ENCODE measurements at places on chromosomes 16 and 17. TPM values are rescaled to one million over a fixed set of nuclear protein-coding genes. Genes with fewer than 3 reads are reported as not detected.
A peak's percentile ranks its signal among the peaks of the same experiment; 100 is the strongest.

GRCh38 chr17:51435171-51435552 lies 174.8 kb downstream of the UTP18 start:
- no peaks in the 10 kb centered on the region for H3K36me3 ChIP-seq
- no peaks in the 10 kb centered on the region for H3K4me1 ChIP-seq
- DNase-seq = no peak
- H3K4me3 ChIP-seq = no peak overlapping the region

DNA sequence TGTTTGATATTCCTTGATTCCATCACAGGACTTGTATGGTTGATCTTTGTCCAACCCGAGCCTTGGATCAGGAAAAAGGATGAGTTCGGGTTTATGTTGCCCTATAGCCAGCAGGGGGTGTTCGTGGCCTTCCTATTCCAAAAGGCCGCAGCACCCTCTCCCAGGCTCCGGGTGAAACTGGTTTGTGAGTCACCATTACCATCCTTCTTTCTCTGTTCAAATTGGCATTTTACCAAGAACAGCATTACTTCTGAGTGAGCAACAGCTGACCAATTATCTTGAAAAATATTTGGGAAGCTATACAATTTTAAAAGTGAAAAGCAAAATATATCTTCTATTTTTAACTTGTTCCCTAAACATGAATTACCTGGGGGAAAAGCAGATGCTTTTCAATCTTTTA lies 24.3 kb upstream of the KRT20 start:
- DNase-seq = peak; percentile 64
- H3K36me3 ChIP-seq = no peaks in the 10 kb centered on the region
- no peaks in the 10 kb centered on the region for H3K27me3 ChIP-seq
- no peak overlapping the region for H3K4me3 ChIP-seq
- no peaks in the 10 kb centered on the region for H3K4me1 ChIP-seq

DNA sequence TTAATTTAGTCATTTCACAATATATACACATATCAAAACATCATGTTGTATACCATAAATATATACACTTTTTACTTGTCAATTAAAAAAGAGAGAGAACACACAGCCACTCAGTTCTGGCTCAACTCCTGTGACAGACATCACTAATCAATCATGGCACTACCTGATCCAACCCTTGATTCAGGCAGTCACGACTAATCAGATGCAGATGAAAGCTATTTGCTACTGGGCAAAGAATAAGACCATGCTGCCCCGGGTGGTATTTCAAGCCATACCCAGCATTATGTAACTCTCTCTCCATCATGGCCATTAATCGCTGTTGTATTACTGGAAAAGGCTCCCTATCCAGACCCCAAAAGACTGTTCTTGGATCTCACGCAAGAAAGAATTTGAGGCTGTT lies 345.7 kb downstream of the HAPSTR1 start:
- H3K27me3 ChIP-seq = no peaks in the 10 kb centered on the region
- no peak overlapping the region for H3K27ac ChIP-seq
- no peak overlapping the region for H3K4me3 ChIP-seq
- no peaks in the 10 kb centered on the region for H3K36me3 ChIP-seq
- no peaks in the 10 kb centered on the region for H3K4me1 ChIP-seq
- DNase-seq = no peak

DNA sequence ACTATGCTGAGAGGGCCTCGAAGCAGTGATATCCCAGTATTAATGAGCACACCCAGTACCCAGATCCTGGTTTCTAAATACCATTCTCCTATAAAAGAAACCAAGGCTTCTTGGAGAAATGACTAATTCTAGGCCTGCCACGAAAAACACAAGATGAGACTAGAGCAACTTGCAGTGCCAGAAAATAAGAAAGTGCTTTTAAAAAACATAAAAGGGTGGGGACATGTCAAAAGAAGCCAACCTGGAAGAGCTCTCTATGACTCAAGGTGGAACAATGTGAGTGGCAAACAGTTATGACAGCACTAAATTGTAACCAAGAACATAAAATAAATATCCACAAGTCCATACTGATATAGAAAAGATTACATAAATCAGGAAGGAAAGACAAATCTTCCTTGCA lies 153.2 kb upstream of the KCNJ18 start:
- no peak overlapping the region for H3K27ac ChIP-seq
- DNase-seq = no peak
- H3K4me3 ChIP-seq = no peak overlapping the region
- H3K27me3 ChIP-seq = no peaks in the 10 kb centered on the region
- no peaks in the 10 kb centered on the region for H3K4me1 ChIP-seq
- H3K36me3 ChIP-seq = peaks cover 4% of the 10 kb centered on the region

ACSM5 gene
- polyA plus RNA-seq = 0.61 TPM

DNA sequence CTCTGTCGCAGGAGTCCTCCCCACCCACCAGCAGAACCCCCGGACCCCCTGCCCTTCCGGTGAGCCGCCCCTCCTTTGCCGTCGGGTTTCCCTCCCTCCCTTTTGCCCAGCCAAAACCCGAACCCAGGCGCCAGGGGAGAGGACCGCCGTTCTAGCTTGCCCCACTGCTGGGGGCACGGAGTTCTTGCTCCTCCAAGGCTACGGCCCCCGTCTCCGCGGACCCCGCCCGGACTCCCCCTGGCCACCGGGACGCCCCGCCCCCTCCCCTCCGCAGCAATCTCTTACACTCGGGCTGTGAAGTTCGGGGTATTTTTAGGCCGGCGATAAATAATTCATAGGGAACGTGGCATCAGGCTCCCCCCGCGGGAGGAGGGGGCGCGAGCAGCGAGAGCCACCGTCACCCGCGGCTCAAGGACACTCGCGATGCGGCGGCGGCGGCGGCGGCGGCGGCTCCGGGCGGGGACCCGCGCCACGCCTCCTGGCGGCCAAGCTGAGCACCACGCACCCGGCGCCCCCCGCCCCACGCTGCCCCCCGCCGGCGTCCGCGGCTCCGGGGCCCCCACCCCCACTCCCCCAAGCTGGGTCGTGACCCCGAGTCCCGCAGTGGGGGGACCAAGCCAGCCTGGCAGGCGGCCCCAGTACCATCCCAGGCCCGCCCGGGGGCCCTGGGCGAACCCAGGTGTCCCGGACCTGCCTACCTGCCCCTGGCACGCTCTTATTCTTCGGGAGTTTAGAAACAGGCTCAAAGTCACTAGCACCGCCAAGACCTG lies at the start of gene GRIN2C:
TSS of gene GRIN2C (minus strand) at position 427 of the 770 bp plus-strand sequence. CDS start 4,793 bp downstream, outside the sequence.
- peak within 1 kb of the TSS; percentile 30 for H3K4me3 ChIP-seq
- peaks cover 3% of the 10 kb centered on the region for H3K36me3 ChIP-seq
- peaks cover 36% of the 10 kb centered on the region for H3K27me3 ChIP-seq

KRT15 gene
- 0.14 TPM for polyA plus RNA-seq

DNA sequence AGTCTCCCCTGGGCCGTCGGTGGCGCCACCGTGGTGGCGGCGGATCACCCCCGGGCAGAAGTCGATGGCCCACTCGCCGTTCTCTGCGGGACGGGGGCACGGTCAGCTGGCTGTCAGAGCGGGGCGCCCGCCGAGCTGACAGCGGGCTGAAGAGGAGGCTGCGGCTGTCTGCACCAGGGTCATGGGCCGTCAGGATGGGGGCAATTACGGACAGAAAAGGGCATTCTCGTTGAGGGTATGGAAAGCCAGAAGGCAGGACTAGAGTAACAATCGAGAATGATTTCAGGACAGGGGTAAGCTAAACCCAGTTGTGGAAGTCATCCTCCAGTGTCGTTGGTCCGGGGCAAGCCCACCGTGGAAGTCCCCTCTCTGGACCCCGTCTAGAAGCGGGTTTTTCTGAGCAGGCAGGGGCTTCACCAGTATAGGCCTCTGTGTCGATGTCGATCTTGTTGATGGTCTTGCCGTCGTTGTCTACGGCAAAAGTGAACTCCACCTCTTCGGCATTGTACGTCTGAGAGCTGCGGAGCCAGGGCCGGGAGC lies 1.7 kb downstream of the CHRNE start:
- H3K27me3 ChIP-seq = no peaks in the 10 kb centered on the region
- H3K4me3 ChIP-seq = peak overlapping the region; percentile 65
- DNase-seq = no peak
- H3K4me1 ChIP-seq = no peaks in the 10 kb centered on the region
- H3K27ac ChIP-seq = peak overlapping the region; percentile 62

GRCh38 chr17:77436481-77436880 lies 295.7 kb downstream of the SEC14L1 start:
- DNase-seq = no peak
- no peaks in the 10 kb centered on the region for H3K36me3 ChIP-seq
- no peak overlapping the region for H3K4me3 ChIP-seq

DNA sequence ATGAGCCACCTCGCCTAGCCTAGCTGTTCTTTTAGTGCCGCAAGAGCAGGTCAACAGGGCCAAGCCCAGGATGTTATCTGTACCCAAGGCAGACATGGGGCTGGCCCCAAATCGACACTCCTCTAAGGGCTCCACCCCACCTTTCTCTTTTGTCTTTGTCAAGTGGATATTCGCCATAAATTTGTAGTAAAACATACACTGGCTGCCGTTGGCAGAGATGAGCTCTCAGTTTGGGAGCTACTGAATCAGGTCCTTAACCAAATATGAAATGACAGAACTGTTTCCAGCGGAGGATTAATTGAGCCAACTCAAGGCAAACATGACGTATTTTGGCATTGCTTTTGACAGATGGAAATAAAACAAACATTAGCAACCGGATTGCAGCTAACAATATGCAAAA lies 556.9 kb upstream of the CDH5 start:
- H3K4me1 ChIP-seq = no peaks in the 10 kb centered on the region
- no peaks in the 10 kb centered on the region for H3K27me3 ChIP-seq
- DNase-seq = no peak
- no peak overlapping the region for H3K27ac ChIP-seq

DNA sequence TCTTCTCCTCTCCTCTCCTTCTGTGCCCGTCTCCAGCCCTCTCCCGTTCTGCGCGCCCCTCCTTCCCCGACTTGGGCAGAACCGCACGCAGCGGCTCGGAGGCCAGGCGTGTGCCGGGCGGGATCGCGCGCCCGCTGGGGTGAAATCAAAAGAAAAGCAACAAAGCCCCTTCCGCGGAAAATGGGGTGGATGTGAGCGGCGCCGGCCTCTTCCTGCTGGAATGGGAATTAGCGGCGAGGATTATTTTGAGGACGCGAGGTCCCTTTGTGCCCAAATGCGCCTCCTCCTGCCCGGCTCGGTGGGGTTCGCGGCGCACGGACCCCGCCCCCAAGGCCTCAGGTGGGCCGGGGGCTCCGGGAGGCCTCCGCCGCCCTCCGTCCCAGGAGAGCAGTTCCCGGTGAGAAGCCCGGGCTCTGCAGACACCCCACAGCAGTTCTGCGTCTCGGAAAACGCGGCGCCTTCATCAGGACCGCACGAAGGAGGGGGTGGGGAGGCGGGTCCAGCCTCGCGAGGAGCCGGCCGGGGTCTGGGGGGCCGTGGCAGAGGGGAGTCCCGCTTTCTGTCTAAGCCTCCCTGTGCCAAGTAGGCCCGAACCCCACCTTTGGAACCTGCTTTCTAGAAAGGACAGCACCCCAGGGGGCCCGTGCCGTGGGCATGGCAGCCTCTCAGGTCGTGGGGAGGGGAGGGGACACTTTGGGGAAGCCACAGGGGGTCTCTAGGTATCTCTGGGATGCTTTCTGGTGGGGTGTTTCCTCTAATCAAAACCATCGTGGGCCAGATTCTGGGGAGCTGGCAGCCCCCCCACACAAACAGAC lies 91.0 kb upstream of the CBX4 start:
- H3K27me3 ChIP-seq = peaks cover 55% of the 10 kb centered on the region
- H3K27ac ChIP-seq = no peak overlapping the region
- H3K4me3 ChIP-seq = peak overlapping the region; percentile 14
- peaks cover 15% of the 10 kb centered on the region for H3K4me1 ChIP-seq

DNA sequence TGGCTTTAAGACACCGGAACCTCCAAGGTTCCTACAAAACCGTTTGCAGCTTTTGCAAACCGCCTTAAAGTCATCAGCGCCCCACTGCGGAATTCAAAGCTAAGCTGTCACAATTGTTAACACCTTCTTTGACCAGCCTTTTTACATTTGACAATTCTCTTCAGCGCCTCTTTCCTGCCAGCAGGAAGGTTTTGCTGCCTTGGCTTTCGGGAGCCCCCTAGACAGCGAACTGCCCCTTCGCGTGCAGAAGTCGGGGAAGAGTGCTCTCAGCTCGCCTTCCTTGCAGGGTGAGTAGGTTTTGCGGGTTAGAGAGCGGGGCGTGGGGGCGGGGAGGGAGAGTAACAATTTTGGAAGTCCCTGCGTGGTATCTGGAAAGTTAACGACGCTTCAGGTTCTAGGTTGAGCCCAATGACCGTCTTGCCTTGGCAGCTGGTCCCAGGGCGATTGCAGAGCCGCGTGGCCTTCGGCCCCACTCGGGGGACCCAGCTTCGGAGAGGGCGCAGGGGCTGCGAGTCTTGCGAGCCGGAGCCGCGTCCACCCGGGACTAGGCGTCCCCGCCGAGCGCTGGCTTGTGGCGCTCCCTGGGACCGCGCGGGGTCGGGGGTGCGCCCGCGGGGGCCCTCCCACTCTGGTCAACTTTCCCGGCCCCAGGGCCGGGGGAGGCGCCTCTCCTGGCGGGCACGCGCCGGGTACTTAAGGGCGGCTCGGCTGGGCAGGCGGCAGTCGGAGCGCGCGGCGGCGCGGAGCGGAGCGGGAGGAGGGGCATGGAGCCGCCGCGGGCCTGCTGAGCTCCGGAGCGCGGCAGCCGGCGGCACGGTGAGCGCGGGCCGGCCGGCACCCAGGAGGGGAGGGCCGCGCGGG lies at the start of gene HAS3:
TSS of gene HAS3 (plus strand) at position 153 of the 861 bp plus-strand sequence. CDS start 3,743 bp downstream, outside the sequence.
- H3K36me3 ChIP-seq = peaks cover 4% of the 10 kb centered on the region
- H3K27ac ChIP-seq = no peak within 1 kb of the TSS
- peaks cover 32% of the 10 kb centered on the region for H3K4me1 ChIP-seq
- peak within 1 kb of the TSS; percentile 43 for H3K4me3 ChIP-seq

DNA sequence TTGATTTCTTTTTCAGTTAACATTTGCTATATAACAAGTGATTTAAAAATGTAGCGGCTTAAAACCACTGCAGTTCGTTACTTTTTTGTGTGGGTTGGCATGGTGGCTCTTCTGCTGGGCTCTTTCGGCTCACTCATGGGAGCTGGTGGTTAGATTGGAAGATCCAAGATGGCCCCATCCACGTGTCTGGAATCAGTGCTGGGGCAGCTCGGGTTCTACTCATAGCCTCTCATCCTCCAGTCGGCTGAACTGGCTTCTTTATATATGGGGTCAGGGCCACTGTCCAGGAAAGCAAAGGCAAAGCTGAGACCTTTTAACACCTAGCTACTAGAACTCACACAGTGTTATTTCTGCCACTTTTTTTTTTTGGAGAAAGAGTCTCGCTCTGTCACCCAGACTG lies 73.8 kb downstream of the SNX29 start:
- no peaks in the 10 kb centered on the region for H3K27me3 ChIP-seq
- H3K4me3 ChIP-seq = no peak overlapping the region
- H3K36me3 ChIP-seq = peaks cover 56% of the 10 kb centered on the region
- H3K27ac ChIP-seq = no peak overlapping the region
- H3K4me1 ChIP-seq = no peaks in the 10 kb centered on the region

DNA sequence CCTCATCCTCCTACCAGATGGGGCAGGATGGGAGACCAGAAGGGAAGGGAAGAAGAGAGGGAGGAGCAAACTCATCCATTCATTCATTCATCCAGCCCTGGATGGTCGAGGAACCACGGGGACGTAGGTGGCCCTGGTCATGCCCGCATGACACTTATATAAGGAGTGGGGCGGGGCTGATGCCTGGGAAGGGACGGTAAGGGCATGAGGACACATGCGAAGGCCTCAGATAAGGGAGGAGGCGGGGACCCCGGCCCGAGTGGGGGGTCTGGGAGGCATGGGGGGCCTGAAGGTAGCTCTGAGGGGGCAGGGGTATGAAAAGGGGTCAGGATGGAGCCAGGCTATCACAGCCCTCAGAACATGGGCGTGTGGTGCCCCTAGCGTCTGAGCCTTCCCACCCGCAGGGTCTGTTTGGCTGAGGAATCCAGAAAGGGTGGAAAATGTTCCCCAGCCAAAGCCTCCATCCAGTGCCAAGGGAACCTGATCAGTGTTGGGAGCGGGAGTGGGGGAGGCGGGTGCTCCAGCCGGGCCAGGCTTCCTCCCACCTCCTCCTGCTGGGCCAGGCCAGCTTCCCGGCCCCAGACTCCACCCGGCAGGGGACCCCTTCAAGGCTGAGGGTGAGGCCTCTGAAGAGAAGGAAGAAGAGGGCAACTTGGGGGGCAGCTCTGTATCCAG lies 17.6 kb upstream of the CD79B start:
- H3K27ac ChIP-seq = no peak overlapping the region
- no peaks in the 10 kb centered on the region for H3K27me3 ChIP-seq
- H3K36me3 ChIP-seq = no peaks in the 10 kb centered on the region
- H3K4me3 ChIP-seq = no peak overlapping the region

CCDC200 gene
- not detected for polyA plus RNA-seq
